AG10803 (cell line): ENCODE measurements at places on chromosomes 3 and 15.

GRCh38 chr3:180827171-180827570 is 85.3 kb upstream of the FXR1 start:
- no peak for DNase-seq

DNA sequence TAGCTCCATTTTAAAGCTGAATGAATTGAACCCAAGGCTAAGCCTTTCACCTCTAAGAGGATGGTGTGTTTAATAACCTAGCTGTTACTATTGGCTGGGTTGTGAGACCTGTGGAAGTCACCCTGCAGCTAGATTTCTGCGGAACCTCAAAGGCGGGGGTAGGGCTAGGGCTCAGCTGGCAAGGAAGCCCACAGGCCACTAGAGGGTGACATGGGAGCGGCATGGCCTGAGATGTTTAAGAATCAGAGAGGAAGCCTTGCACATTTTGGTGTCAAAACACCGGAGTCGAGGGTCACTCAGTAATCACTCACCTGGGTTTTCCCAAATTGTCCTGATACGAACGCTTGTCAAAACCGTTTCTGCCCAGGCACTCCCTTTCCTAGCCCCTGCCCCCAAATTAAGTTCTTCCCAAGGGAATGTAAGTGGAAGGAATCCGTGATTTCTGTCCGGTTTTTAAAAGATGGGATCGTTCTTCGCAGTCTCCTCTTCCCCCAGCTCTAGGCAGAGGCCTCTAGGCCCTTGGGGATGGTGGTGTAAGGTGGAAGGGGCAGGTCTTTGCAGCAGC is 3.8 kb upstream of the ACAD9 start:
- DNase-seq = no peak

DNA sequence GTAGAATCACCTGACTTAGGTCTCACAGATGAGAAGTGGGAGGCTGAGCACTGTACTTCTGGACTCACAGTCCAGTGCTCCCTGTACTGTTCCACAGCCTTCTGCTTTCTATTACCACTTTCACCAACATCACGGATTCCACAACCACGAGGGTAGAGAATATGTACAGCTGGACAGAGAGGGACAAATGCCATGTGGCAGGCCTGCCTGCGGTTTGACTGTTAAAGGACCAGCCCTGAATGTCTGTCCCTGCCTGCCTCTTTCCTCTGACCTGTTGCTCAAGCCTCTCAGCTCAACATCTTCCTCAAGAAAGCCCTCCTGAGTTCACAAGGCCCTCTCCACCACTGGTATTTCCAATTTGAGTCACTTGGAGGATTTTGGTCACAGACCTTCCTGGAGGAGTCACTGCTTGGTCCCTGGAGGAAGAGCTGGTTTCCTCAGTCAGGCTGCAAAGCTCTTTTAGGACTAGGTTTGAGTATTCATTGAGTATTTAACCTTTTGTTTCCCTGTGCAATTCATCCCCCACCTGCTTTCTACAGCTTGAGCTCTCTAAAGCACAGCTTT is 49.1 kb downstream of the RAB11A start:
- no peak for DNase-seq

- DNase-seq = no peak
These were observed 173.9 kb upstream of the ADAMTS9 start for GRCh38 chr3:64861684-64862083.

- DNase-seq = peak; percentile 84
These were observed at the start of gene DPH6 for GRCh38 chr15:35545824-35546510. TSS of gene DPH6 (minus strand) at chr15:35546165. CDS start at chr15:35546141, 24 bp downstream.

DNA sequence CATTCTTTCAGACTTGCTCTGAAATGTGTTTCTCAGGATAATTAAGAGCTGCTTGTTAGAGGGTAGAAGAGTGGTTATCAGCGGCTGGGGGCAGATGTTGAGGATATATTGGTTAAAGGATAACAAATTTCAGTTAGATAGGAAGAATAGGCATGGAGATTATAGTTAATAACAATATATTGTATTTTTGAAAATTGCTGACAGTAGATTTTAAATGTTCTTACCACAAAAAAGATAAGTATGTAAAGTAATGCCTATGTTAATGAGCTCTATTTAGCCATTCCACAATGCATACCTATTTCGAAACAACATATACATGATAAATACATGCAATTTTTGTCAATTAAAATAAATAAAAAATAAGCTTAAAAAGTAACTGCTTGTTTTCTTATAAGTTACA is 123.3 kb downstream of the SERPINI1 start:
- no peak for DNase-seq

GRCh38 chr15:35305031-35305550 is 220.0 kb upstream of the NANOGP8 start:
- DNase-seq = peak; percentile 17

DNA sequence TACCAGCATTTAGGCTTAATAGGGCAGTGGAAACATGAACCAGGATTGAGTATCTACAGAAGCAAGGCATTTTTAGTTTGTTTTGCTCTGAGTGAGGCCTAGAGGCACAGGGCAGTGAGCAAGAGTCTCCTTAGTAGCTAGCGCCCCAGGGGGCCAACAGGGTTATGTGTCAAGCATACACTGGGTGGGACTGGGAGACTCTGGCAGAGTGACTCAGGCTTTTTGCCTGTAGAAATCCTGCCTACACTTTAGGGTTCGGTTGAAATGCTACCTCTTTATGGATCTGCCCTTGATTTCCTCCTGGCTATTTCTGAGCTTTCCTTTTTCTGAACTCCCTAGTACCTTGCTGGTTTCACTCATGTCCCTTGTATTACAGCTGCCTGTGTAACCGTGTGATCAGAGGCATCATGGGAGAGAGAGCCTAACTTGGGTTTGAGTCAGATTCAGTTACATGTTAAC is 72.2 kb downstream of the TOP2B start:
- DNase-seq = peak; percentile 51

DNA sequence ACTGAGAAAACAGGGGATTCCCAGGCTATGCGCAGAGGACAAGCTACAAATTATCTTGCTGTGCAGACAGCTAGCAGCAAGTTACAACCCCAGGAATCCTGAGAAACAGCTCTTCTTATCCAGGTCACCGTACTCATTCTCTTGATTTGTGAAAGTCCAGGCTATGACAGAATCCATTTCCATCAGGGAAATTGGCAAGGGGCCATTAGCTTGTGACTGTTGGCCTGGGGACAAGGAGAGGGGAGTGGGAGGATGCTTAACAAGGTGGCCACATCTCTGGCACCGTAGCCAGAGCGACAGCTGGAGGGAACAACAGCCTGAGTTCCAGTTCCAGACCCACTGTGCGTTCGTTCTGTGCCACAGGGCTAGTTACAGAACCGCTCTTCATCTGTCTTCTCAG is 44.9 kb upstream of the PLXNA1 start:
- DNase-seq = no peak

GRCh38 chr3:163438760-163439159 is 1639.5 kb downstream of the SI start:
- no peak for DNase-seq

DNA sequence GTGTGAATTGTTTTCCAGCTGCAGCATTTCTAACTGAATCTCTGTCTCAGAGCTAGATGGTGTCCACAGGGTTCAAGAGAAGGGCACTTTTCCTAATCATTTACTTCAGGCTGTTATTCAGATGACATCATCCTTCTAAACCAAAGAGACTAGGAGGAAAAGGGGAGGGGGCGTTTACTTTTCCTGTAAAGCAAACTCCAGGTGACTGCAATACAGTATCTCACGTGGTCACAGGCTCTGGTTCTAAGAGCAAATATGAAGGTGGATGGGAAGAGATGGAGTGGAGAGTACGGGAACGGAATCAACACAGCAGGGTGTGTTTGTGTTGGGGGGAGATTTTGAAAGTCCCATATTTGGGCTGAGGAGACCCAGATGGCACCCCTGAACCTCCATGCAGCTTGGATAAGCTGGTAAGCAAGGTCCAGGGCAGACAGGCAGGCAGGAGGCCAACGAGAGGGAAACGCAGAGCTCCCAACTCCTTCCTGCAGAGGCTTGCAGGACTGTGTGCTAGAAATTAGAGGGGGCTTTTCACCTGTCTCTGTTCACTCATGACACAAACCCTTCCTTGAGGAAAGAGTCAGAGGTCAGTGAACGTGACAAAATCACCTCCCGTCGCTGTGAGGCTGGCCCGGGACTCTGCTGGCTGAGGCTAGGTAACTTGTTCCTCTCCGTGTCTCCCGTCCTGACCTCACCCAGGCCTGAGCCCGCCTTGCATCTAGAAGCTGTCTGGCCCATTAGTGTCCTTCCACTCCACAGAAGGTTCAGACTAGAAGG is 151.2 kb downstream of the OPA1 start:
- DNase-seq = no peak

DNA sequence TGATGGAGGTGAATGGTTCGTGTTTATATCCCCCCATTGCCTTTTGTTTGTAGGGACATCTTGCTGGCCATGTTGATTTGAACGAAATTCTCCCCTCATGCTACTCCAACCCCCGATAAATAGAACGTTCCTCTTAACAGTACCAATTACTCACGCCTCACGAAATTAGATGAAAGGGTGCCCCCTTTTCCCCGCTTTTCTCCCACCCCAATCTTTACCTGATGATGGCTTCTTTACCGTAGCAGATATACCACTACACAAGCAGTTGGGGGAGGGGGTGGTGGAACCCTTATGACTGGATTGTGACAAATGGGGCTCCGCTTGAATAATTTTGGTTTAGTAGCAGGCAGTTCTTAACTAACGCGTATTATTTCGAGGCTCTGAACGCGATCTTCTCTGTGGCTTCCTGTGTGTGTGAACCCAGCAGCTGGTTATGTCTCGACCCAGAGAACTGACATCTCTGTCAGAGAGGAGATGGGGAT is 1.1 kb downstream of the PIAS1 start:
- peak; percentile 43 for DNase-seq

DNA sequence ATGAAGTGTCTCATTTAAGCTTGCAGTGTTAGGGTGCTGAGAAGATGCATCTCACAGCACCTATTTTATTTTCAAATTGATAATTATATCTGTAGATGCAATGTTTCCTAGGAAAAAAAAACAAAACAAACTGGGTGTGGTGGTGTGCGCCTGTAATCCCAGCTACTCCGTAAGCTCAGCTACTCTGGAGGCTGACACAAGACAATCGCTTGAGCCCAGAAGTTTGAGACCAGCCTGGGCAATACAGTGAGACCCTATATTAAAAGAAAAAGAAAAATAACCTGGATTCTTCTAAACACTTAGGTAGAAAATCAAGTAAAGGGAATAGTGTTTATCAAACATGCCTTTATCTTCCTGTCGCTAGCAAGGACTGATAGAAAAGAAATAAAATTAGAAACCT is 1.9 kb downstream of the MINDY2 start:
- no peak for DNase-seq
